CD8-positive, alpha-beta T cell (primary cell): ENCODE measurements at places on chromosomes 2 and 18.

DNA sequence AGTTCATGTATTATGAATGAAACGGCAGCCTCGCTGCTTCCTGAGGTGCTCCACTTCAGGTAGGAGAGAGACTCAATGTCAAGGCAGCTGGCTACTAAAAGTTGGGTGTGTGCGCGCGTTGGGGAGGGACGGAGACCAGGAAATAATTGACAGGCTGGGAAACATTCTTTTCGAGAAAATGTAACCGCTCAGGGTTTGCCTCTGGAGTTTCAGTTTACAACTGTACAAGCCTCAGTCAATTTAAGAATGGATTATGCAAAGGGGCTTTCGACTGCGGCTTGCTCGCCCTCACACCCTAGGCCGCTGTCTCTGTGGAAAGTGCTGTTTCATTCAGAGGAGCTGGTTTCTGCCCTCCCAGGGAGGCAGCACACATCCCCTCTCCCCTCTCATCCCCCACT lies 4.4 kb upstream of the SPRED2 start:
- no peak for DNase-seq

GRCh38 chr2:150438041-150438440 lies 49.4 kb downstream of the RND3 start:
- DNase-seq = no peak

DNA sequence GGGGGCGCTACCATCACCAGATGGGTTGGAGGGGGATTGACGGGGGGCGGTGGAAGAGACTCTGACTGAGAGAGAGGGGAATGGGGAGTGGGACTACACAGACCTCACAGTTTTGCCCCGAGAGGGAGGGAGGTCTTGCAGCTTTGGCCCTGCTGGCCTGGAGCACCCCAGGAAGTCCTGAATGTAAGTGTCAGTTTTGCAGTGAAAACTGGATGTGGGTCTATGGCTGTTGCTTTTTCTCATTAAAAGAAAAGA lies 2.4 kb downstream of the TCF7L1 start:
- no peak for DNase-seq

- no peak for DNase-seq
These were observed 251.1 kb upstream of the RASGRP3 start for GRCh38 chr2:33225350-33225749.

DNA sequence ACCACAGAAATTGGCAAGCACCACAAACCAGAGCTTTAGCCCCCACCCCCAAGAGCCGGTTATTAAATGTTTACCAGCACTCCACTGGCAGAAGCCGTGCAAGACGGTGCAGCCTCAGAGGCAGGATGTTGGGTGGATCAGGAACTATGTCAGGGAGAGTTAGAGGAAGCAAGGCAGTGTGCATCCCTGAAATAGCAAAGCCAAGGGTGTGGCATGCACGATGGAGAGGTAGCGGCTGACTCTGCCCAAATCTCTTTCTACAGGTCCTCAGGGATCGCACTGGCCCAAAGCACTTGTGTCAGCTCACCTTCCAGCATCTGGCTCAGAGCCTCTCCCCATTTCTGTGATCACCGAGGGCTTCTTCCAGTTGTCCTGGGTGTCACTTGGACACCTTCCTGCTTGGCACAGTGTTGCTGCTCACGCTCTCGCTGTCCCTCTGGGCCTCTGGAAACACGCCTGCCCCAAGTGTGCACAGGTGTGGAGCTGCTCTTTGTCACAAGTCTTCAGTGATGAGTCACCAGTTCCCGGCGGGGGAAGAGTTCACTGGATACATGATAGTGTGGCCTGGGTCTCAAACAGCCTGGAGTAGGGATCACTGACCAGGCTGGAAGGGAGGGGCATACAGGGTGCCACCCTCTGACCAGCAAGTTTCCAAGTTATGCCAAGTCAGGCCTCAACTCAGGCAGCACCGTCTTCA lies 17.3 kb upstream of the B3GNT7 start:
- DNase-seq = no peak

GRCh38 chr2:24203029-24203786 lies 28.4 kb downstream of the FAM228A start:
- DNase-seq = no peak
